Stimulated activated CD4-positive, alpha-beta T cell treated with anti-CD3 and anti-CD28 coated beads, Interleukin-1b, Interleukin-23, amount 100 ng/mL, for 1 hour (primary cell): ENCODE measurements at places on chromosomes 13 and 19.

- DNase-seq: no peak
Observed at GRCh38 chr13:50156140-50156539, 140.9 kb downstream of the KCNRG start.

- DNase-seq: no peak
Observed at GRCh38 chr13:74272826-74273225, 138.6 kb upstream of the KLF12 start.

DNA sequence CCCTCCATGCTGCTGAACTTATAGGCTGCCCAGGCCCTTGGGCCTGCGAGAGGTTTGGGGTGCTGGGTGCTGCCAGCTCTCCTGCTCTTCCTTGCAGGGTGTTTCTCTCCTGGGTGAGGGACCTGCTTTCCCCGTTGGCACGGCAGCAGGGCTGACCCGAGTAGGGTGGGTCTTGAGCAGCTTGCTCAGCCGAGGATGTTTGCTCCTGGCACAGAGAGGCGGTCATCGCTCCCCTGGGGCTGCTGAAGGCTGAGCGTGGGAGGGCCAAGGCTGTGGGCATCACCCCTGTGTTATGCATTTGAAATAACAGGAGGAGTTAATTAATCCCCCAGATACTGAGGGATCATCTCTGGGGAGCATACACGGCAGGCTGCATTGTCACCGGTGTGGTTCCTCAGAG lies 5.3 kb downstream of the KCTD15 start:
- no peak for DNase-seq

DNA sequence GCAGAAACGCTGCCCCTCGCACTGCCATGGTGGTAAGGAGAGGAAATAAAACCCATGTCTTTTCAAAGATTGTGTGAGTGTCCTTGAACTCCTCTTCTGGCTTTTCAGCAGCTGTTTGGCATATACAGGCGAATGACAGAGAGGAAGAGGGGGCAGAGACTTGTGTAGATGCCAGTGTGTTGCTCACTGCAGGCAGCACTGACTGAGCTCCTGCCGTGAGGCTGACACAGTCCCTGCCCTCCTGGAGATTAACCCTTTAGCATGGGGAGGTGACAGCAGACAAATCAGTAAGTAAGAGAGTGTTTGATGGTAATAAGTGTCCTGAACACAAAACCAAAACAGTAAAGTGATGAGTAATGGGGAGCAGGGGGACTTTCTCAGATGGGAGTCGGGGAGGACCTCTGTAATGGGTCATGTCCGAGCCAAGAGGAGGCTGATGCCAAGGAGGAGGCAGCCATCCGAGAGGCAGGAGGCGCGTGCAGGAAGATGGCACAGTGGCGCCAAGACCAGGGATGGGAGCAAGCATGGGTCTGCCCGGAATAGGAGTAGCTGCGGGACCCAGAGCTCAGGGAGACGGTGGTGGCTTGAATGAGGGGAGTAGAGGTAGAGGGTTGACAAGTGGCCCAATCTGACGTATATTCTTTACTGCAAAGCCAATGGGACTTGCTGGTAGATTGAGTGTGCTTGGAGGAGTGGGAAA lies 182.2 kb downstream of the FOXO1 start:
- no peak for DNase-seq

DNA sequence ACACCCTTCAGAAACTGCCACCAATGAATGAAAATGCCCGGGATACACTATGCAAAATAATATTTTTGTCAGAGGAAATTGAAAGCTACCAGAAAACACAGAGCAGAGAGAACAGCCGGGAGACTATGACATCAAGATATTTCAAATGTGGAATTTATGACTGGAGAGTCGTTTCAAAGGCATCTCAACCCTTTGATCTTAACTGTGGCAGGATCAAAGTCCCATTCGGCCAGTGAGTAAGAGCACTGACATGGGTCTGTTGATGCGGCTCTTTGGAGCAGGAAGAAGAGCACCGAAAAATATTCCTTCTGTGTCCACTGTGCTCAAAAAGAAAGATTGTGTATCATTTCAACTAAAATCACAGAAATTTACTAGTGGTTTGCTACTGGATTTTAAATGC lies 201.9 kb downstream of the RFC3 start:
- DNase-seq: no peak

DNA sequence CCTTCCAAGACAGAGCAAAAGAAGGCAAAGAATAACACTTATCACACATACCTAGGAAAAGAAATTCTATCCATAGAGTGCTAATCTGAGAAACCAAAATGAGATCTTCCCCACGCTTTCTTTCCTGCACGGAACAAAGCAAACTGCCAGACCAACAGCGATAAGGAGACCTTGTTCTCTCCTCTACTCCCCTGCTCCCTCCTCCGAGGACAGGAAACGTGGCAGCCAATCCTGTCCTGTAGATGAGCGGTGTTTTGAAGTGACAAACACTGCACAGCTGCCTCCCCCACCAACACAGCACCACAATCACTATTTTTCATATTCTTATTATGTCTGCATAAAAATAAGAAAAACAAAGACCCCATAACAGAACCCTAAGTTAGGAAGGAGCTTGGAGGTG lies 113.9 kb upstream of the IRS2 start:
- DNase-seq: no peak

DNA sequence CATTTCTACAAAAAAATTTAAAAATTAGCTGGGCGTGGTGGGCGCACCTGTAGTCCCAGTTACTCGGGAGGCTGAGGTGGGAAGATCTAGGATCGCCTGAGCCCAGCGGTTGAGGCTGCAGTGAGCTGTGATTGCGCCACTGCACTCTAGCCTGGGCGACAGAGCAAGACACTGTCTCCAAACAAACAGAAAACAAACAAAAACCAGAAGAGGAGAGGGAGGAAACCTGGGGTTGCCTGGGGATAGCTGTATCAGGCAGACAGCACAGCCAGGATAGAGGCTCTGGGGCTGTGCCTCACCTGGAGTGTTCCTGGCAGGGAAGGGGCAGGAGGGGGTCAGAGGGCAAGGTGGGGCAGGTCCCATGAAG lies 2.6 kb upstream of the POLR2E start:
- DNase-seq: no peak

- DNase-seq: no peak
Observed at GRCh38 chr19:51503286-51503817, 1.8 kb upstream of the SIGLEC12 start.

GRCh38 chr19:34181111-34181864 lies 9.0 kb downstream of the LSM14A start:
- DNase-seq: no peak

DNA sequence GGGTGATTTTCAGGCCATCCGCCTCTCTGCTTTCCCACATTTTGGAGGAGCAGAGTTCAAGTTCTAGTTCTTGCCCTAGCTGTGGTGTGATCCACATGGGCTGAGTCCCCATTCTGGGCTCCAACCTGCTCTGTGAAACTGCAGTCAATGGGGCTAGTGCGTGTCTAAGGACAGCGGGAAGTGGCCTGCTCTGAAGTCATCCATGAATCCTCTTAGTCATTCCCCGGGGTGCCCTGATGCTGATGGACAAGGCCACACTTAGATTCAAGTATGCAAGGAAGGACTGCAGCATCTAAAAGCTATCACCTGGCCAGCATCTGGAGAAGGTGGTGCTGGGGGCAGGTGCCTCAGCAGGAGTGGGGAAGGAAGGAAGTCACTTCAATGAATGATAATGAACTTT lies 94.6 kb downstream of the TSHZ3 start:
- DNase-seq: no peak

GRCh38 chr13:111458739-111459138 lies 138.3 kb downstream of the TEX29 start:
- no peak for DNase-seq

DNA sequence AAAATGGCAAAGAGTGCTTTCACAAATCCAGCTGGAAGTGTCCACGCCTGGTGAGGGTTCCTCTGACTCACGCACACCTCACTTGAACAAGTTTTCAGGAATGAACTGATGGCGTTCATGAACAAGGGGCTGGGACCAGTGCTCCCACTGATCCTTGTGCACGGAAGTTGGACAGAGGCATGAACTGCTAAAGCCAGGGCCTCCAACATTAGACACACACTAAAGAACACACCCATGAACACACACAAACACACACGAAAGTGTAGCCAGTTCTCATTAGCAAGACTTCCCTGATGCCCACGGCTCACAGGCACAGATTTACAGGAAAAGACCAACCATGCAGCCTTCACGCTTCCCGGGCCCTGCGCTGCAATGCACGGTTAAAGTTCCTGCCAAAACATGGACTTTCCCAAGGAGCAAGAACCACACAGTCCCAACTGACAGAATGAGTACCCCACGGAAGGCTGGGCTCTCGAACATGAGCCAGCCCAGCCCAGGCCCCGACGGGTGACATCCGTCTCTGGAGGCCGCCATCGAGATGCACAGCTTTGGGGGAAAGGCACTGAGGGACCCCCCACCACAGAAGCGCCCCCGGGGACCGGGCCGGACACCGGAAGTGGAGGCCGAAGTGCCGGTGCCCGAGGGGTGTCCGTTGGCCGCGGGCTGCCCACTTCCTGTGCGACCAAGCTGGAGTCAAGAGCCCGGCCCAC lies 808 bp downstream of the DNMT1 start:
- DNase-seq: no peak

GRCh38 chr19:48967346-48968178 lies 2.5 kb downstream of the FTL start:
- no peak for DNase-seq

GRCh38 chr13:87259479-87260083 lies 411.6 kb upstream of the SLITRK5 start:
- no peak for DNase-seq

DNA sequence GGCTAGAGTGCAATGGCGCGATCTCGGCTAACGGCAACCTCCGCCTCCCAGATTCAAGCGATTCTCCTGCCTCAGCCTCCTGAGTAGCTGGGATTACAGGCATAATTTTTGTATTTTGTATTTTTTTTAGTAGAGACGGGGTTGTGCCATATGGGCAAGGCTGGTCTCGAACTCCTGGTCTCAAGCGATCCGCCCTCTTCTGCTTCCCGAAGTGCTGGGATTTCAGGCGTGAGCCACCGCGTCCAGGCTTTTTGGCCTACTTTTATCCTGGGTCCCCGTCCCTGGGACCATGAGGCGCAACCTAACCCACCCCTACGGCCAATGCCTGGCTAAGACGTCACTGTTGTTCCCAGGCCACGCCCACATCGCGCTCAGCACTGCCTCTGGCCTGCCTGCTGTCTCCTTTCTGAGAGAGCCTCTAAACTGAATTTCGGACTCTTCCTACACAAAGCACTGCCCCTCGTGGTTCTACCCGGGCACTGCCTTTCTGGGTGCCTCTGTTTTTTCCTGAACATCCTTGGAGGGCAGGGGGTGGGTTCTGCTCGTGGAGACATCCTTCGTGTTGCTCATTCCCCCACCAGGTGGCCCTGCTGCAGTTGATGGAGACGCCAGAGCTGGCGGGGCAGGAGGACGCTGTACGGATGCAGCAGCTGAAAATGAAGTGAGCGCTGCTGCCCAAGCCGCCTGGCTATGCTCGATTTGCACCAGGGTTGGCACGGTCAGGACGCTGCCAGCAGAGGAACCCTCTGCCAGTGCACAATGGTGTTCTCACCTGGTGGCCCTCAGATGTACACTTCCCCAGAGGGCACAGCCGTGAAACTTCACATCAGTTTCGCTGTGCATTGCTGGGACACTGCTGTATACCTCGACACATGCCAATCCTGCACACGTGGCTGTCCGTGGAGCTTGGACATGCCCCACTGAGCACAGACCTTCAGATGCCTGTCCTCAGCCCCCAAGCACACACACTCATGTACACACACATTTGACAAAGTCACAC lies 2.0 kb downstream of the REX1BD start:
- no peak for DNase-seq

- no peak for DNase-seq
Observed at GRCh38 chr19:35216833-35217648, 11.5 kb downstream of the FAM187B start.

DNA sequence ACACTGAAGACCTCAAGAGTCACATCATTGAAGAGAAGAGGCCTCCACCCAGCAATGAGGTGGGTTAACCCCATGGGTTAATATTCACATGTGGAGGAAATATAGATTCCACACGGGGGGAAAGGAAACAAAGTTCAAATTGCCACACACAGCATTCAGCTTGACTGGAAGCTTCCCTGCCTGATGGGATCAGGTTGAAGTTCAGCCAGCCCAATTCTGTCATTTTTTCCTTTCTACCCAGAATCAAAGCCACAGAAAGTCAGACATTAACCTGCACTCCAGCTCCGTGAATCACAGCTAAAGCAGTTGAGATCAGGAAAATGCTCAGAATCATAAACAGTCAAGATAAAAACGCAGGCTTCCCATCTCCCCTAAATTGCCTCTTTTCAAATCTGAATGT lies 208.7 kb upstream of the OBI1 start:
- no peak for DNase-seq

- no peak for DNase-seq
Observed at GRCh38 chr13:38697197-38697596, 10.3 kb downstream of the FREM2 start.

DNA sequence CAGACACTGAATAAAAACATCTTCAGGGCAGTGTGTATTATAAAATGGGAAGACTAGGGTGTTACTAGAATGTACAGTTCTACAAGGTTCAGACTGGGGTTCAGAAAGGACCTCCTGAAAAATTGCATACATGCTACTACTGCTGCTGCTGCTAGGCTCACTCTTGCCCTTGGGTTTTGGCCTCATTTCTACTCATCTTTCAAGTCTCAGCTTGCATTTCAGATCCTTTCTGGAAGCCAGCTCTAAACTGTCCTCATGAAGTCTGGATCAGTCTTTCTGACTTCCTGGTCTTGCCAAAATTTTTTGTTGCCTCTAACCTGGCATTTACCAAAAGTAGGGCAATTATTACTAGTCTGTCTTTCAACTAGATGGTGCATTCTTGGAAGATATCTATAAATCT lies 393.3 kb downstream of the DIAPH3 start:
- DNase-seq: no peak

- DNase-seq: no peak
Observed at GRCh38 chr13:66994517-66995202, 235.5 kb downstream of the PCDH9 start.

- no peak for DNase-seq
Observed at GRCh38 chr13:59880468-59880867, 283.3 kb downstream of the DIAPH3 start.

DNA sequence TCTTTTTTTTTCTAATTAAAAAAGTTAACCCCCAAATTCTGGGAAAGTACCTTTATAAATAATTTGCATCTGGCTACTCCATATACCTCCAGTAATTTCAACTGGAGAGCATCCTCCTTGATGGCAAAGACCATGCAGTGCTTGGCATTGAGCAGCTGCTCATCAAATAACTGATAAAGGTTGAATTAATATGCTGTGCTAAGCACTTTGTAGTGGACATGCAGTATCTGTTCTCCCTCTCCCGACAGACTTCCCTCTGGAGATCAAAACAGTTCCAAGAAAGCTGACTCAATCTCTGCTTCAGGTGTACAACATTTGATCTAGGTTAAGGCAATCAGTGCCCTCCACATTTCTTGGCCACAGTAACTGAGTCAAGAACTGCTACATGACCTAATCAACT lies 3.3 kb downstream of the SPRYD7 start:
- DNase-seq: no peak

DNA sequence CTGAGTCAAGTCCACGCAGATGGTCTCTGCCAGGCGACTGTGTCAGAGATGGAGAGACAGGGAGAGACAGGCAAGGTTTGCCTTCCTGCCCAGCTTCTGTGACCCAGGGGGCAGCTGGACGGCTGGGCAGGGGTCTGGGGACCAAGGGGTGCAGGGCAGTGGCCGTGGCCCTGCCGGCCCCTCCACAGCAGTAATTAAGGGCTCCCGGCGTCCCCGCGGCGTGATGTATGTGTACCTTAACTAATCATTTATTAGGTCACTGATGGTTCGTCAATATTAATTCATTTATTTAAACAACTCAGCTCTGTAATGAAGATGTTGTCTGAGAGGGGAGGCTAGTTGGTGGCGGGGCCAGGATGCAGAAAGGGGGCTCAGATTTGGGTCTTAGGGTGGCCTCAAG lies 28.6 kb upstream of the TCF3 start:
- DNase-seq: no peak

- DNase-seq: no peak
Observed at GRCh38 chr13:95391362-95391761, 90.1 kb upstream of the ABCC4 start.
